ENCODE measurements at places on chromosomes 3 and 15.

- no peak for DNase-seq
Measured at GRCh38 chr3:130772129-130772528, 25.5 kb upstream of the PIK3R4 start.

GRCh38 chr15:68484696-68485400, 52.9 kb upstream of the ITGA11 start:
- no peak for DNase-seq

DNA sequence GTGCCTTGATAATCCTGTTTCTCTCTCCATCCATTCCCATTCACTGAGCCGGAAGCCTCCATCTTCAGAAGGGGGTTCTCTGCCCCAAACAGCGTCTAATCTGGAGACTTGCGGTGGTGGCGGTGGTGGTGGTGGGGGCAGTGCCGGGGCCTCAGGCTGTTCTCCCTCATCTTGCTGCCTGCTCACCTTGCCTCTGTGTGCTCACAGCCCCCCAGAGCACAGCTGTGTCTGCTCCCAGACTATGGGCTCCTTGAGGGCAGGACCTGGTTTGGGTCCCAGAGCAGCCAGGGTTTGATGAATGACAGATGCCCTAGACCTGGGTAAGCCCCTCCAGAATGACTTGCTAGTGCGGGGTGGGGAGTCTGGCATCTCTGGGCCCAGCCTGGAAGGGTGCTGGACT, 430 bp upstream of the PSTPIP1 start:
- DNase-seq, result no peak

DNA sequence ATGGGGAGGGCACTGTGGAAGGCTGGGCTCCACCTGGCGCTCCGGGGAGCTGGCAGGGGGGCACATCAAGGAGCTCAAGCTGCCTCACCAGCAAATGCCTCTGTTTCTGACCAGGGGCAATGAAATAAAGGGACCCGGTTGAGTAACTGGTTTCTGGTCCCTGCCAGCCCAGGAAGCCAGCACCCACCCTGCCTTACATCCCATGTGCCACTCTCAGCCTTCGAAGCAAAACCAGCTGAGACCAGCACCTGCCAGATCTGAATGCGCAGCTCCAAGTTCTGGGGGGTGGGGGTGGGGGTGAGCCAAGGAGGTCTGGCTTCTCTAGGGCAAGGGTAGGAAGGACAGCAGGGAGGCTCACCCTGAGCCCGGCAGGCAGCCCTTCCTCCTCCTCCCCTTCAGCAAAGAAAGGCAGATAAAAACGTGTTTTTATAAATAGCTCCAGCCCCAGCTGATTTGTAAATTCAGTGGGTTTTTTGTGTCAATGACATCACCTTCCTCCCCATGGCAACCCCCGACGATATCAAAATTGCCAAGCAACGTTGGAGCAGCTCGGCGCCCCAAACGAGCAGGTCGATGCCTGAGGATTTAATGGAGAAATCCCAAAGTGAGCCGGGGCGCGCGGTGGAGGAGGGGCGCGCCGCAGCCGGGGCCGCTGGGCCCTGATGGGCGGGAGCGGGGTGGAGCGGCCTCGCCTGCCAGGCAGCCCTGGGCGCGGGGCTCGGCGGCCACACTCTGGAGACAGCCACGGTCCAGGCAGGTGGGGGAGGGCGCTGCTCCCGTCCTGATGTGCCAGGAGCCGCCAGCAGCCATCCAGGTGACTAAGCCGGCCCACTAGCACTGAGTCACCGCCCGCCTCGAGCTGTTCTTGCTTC, at the start of gene PAK6:
PAK6 (plus strand) TSS at position 532 of the 872 bp plus-strand sequence. CDS start 25,723 bp downstream, outside the sequence.
- DNase-seq, result no peak

DNA sequence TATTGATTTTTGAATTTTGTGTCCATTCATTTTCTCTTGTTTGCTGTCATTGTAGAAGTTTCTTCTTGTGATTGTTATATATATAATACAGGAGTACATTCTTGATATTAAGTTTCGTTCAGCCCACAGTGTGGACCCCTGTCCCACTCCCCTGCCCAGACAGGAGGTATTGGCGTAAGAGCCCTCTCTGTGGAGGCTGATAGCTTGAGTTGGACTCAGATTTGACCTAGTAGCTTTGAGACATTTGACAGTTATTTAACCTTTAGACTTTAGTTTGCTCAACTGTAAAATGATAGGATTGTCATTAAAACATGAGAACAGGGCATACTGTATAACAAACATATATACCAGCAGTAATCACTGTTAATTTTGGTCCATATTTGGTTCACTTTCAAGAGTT, 27.1 kb downstream of the GPR171 start:
- DNase-seq, result no peak

DNA sequence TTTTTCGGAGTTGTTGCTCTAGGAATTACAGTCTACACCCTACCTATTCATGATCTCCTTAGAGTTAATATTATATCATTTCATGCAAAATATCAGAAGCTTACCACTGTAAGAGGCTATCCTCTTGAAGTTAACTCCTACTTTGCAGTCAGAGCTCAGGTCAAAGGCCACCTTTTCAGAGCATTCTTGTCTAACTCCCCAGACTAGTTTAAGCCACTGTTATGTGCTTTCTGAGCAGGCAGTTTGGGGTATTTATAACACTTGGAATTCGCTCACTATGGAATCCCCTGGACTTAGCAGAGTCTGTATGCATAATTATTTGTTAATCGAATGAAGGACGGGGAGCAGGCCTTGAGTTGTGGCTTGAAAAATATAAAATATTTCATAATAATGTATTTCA, 21.7 kb downstream of the MED12L start:
- DNase-seq, result no peak

DNA sequence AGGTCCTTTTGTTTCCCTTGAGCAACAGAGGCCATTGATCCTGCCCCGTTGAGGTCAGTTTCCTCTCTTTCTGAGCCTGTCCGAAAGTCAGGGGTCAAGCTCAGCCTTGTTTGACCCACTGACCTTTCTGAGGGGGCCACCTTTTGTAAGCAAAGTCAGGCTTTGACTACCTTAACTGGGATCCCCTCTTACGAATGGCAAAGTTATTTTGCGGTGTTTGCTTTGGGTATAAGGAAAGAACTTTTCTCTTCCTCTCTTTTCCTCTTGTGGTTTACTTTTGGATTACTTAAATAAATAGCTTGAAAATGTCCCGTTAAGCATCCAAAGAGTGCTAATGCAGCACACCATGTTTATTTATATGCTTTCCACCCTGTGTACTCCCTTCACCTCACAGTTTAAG, 340.6 kb downstream of the THSD4 start:
- DNase-seq, result no peak

Data from effector memory CD8-positive, alpha-beta T cell (primary cell).